ENCODE measurements at places on chromosomes 2 and 18.

DNA sequence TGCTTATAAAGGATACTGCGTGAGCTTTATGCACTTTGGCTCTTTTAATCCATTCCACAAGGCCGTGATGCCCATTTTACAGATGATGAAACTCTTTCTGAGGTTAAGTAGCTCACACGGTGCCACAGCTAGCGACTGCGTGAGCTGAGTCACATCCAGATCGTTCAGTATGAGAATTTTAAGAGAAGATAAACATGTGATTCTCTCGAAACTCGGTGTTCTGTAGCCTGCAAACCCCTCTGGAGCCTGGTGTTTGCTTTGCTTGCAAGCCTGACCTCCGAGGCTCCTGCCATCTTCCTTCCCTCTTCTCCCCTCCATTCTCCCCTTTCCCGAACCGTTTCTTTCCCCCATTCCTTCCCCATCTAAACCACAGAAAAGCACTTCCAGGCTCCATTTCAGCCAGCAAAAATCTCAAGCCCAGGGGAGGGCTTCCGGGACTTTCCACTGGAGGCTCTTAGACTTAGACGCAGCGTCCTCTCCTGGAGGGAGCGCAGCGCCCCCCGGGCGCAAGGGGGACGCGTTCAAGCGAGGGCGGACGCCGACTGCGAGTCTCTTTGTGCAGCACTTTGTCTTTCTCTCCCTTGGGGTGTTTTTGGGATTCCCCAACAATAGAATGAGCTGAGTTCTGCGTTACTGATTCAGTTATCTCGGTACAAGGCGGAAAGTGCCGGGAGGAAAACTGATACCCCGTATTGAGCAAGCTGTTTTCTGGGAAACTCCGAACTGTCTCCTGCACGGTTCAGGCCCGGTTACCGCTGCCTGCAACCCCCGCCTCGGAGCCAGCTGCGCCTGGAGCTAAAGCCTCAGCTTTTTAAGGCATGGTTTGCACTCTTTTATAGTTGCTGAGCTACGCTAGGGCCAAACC lies 38.0 kb downstream of the CYP1B1 start:
- DNase-seq = no peak

- no peak for DNase-seq
These were observed 24.2 kb upstream of the SERPINE2 start for GRCh38 chr2:224063298-224063648.

DNA sequence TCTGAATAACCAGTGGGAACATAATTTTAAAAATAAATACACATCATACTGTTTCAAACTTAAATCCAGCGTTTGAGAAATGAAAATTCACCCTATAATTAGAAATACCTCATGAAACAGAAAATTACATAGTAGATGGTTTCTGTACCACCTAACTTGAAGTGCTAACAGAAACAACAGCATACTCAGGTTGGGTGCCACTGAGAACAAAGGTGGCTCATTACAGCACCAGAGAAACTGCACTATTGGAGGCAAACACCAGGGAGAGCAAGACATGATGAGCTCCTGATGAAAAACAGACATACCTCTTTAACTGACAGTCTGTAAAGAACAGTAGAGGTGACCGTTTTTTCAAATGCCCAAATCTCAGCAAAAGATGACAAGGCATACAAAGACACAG lies 12.6 kb downstream of the SULT1C4 start:
- DNase-seq = no peak

DNA sequence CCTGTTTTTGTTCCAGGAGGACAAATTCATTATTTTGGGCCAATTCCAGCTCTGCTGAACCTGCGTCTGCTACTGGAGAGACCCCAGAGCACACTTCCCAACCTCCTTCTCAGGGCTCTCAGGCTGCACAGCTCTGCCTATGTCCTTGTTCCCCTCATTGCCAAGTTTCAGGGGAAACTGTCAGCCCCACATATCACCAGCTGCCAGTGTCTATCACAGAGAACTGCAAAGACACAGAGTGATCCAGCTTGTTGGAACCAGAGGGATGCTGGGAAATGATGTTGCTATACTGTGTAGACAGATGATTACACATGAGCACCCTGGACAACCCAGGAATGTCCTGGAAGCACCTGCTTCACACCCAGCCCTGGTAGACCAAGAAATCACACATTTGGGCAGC lies 67.4 kb upstream of the TMEM247 start:
- DNase-seq = no peak

- no peak for DNase-seq
These were observed 88.7 kb downstream of the MYO1B start for GRCh38 chr2:191333911-191334357.

DNA sequence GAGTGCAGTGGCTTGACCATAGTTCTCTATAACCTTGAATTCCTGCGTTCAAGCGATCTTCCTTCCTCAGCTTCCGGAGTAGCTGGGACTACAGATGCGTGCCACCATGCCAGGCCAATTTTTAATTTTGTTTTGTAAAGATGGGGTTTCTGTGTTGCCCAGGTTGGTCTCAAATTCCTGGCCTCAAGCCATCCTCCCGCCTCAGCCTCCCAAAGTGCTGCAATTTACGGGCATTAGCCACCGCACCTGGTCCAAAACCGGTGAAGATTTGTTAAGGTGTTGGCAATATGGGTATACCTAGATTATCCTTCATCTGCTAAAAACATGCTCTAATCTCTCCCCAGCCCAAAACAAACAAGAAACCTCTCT lies 1.3 kb upstream of the EIF2AK3 start:
- DNase-seq = no peak

GRCh38 chr2:170324640-170325046 lies 146.7 kb downstream of the MYO3B start:
- no peak for DNase-seq

DNA sequence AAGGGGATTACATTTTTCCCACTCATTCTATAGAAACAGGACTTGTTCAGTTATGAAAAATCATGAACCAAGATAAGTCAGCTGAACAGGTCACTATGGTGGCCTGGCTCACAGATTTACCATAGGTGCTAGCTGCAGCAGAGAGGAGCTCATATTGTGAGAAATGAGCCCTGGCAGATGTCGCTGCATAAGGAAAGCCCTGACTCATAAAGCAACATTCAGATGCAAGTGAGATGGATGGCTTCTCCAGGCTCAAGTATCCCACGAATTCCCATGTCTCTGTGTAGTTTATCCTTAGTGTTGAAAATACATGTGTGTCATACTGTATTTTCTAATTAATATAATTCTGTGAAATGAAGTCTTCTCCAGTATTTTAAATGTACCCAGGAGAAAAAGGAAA lies 115.0 kb upstream of the LHCGR start:
- DNase-seq = no peak

DNA sequence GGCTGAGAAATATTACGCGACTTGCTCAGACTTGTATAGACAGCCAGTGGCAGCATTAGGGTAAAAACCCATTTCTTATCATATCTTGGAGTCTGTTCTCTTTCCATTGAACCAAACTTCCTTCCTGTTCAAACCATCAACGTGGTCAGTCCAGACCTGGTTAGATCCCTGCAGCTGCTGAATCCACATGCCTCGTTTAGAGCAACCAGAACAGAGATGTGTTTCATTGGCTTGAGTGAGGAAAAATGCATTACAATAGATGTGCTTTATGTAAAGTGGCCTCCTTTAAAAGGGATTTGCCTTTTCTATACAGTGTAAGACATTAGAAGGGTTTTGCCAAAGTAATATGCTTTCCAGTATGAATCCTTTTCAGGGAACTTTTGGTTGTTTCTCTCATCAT lies 232.4 kb downstream of the MEIS1 start:
- no peak for DNase-seq

- DNase-seq = no peak
These were observed 208.7 kb downstream of the KCNE4 start for GRCh38 chr2:223260681-223261080.

DNA sequence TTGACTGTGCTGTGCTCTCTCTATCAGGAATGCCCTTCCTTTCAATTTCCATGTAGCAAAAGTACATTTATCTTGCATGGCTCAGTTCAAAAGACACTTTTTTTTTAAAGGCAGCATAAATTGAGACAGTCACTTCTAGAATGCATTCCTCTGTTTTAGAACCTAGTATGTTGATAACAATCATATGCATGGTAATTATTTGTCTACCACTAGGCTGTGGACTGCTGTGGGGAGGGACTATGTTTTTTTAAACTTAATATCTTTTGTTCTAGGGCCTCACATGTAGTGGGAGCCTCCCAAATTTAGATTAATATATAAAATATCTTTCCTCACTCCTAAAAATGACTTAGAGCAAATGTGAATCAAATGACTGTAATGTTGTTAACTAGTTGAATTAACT lies 269.9 kb downstream of the MEIS1 start:
- no peak for DNase-seq

- DNase-seq = no peak
These were observed 42.2 kb downstream of the TPO start for GRCh38 chr2:1455466-1455865.

DNA sequence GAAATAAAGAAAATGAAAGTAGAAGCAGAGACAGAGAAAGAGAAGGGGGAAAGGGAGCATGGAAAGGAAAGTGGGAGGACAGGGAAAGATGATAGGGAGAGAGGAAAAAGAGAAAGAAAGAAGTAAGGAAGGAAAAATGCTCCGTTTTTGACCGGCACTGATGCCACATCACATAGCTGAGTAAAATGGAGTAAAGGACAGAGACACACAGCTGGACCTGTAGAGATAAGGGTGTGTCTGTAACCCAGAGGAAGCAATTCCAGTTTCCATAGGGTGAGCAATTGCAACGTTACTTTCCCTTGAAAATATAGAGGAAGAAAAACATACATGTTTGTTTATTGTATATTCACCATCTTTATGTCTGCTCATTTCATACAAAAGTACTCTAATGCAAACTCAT lies 1866.9 kb upstream of the PIK3C3 start:
- DNase-seq = no peak

DNA sequence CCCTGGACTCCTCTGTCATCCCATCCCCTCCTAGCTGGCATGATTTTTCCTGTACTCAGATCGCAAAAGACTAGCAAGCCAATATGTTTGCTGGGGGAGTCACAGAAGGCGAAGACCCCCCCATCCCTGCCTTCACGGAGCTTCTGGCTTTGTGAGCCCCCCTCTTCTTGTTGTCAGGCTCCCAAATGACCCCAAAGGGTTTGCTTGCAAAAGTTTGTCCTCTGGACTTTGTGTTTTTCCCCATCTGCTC lies 169.9 kb downstream of the SMAD7 start:
- no peak for DNase-seq

Measured in cortex of kidney (tissue), 1 donor.